Adipocyte (in vitro differentiated cells): ENCODE measurements at places on chromosomes 4 and X.

DNA sequence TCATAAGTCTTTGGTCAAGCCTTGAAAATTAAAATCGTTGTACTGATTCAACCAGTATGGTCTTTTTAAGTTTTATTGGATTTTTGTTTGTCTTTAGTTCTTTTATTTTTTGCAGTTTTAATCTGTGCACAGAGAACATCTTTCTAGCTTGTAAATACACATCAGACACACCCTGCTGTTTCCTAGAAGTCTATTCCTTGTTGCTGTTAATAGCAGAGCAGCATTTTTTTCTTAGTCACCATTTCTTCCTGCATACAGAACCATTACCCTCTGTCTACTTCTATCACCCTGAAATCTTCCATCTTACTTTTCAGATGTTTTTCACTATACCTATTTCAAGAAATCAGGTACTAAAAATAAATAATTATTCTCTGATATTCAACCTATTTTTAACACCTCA lies 375.4 kb downstream of the GRID2 start:
- no peak for DNase-seq

DNA sequence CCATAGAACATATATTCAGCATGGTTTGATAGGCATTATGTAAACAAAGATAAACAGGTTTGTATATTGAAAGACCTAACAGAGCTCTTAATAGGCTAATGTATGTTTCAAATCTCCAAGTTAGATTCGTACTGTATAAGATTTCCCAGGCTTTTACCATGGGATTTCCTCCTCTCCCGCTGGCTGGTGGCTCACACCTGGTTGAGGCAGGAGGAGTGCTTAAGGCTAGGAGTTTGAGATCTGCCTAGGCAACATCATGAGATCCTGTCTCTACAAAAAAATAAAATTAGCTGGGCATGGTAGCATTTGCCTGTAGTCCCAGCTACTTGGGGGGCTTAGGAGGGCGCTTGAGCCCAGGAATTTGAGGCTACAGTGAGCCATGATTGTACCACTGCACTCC lies 5.4 kb downstream of the CPE start:
- no peak for DNase-seq

DNA sequence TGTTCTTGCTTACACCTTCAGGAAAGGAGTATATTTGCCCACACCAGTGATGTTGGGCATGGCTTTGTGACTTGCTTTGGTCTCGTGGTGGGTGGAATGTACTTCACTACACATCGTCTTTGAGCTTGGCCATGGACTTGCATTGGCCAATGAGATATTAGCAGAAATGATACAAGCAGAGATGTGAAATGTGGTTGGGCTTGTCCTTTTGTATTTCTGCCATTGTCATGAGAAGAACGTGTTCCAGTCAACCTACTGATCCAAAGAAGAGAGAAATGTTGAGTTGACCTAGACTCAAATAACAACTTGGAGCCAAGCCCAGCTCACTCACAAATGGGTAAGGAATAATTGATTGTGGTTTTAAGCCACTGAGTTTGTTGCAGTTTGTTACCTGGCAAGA lies 138.4 kb upstream of the ARX start:
- no peak for DNase-seq

- no peak for DNase-seq
These were observed 170.3 kb upstream of the MAMLD1 start for GRCh38 chrX:150192816-150193215.

GRCh38 chrX:154018518-154019060 lies 1.1 kb downstream of the IRAK1 start:
- DNase-seq = no peak

GRCh38 chr4:6753891-6754290 lies 28.6 kb upstream of the KIAA0232 start:
- no peak for DNase-seq
